Sigmoid colon (tissue), 7 donors: ENCODE measurements at places on chromosomes 2 and 18.

- no peaks in the 10 kb centered on the region for H3K27me3 ChIP-seq
- H3K4me1 ChIP-seq: peaks cover 9% of the 10 kb centered on the region
- no peak overlapping the region for H3K27ac ChIP-seq
Measured at GRCh38 chr2:176917-177316, 86.9 kb downstream of the SH3YL1 start.

DNA sequence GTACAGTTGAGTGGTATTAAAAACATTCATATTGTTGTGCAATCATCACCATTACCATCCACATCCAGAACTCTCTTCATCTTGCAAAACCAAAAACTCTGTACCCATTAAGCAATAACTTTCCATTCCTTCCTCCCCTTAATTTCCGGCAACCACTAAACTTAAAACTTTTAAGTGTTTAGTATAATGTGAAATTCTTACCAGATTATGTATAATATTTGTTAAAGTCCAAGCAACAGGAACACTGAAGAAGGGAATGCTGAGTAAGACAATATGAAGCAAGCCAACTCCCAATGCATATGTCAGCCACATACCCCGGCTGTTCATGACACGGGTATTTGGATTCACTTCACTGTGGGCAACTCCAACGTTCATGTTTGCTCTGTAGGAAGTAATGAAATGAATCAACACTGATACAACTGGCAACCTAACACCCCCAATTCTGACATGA lies 1.9 kb downstream of the ORMDL1 start:
- H3K36me3 ChIP-seq: peaks cover 47% of the 10 kb centered on the region
- H3K4me1 ChIP-seq: peaks cover 34% of the 10 kb centered on the region
- no peaks in the 10 kb centered on the region for H3K27me3 ChIP-seq
- no peak for DNase-seq
- H3K27ac ChIP-seq: peak overlapping the region; percentile 98

GRCh38 chr18:59139291-59139614 lies 431 bp upstream of the SEC11C start:
- peak overlapping the region; percentile 73 for H3K4me3 ChIP-seq
- H3K36me3 ChIP-seq: no peaks in the 10 kb centered on the region
- H3K4me1 ChIP-seq: peaks cover 13% of the 10 kb centered on the region
- no peaks in the 10 kb centered on the region for H3K27me3 ChIP-seq

DNA sequence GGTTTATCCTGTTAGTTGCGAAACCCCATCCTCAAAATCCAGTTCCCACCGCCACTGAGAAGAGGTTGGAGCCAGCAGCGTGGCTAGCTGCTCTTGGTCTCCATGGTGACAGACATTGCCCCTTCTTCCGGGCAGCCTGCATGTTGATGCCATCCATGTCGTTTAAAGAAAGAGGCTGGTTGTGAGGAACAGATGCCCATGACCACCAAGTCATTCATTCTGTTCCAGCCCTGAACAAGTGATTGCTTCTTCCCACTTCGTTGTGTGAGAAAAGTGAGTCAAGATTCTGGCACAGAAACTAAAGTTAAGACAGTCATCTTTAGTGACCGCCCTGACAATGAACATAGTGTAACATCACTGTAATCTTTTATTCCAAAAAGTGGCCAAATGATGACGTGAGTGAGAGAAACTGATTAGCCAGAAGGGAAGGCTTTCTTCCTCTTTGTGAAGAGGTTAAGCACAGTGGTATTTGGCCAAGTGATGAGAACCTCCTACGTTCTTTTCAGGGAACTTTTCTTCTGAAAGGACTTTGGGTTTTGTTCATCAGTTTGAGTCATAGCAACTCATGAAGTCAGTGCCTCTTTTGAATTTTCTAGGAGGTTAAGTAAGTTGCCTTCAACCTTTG lies 272.5 kb downstream of the GALR1 start:
- DNase-seq: no peak
- H3K4me1 ChIP-seq: no peaks in the 10 kb centered on the region
- no peak overlapping the region for H3K4me3 ChIP-seq
- H3K36me3 ChIP-seq: no peaks in the 10 kb centered on the region

DNA sequence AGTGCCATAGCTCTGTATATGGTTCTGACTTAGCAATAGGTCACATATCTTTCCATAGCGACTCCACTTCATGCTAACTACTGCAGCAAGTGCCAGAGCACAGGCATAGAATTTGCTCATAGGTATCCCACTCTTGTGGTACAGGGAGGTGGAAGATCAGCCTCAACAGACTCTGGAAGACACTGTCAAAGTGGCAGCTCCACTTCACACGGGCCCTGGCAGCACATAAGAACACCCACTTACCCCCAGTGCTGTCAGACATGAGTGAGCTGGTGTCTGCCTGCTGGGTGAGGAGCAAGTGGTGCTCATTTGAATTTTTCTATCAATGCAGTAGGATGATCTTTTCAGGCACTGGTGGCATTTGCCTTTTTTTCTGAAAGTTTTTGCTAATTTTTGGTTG lies 48.6 kb downstream of the BCL2L11 start:
- H3K27me3 ChIP-seq: no peaks in the 10 kb centered on the region
- no peak overlapping the region for H3K27ac ChIP-seq
- no peaks in the 10 kb centered on the region for H3K4me1 ChIP-seq
- H3K36me3 ChIP-seq: no peaks in the 10 kb centered on the region
- no peak for DNase-seq
- H3K4me3 ChIP-seq: no peak overlapping the region

DNA sequence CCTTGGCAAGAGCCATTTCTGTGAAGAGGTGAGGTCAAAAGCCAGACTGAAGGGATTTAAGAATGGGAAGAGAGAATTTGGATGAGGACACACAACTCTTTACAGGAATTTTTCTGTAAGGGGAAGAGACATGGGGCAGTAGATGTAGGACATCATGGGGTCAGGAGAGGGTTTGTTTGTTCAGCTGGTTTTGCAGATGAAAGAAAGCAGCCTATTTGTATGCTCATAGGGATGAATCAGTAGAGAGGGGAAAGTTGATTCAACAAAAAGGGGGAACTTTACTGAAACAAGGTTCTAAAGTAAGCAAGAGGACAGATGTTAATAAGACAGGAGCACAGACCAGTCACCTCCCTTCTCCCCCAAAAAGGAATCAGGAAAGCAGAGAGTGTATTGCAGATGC lies 11.2 kb downstream of the SCG2 start:
- DNase-seq: no peak
- H3K4me3 ChIP-seq: no peak overlapping the region
- no peaks in the 10 kb centered on the region for H3K36me3 ChIP-seq
- H3K27me3 ChIP-seq: no peaks in the 10 kb centered on the region

GRCh38 chr2:238645095-238645494 lies 202.8 kb upstream of the TWIST2 start:
- DNase-seq: no peak
- no peaks in the 10 kb centered on the region for H3K36me3 ChIP-seq
- H3K27me3 ChIP-seq: no peaks in the 10 kb centered on the region
- H3K4me1 ChIP-seq: peaks cover 31% of the 10 kb centered on the region
- H3K27ac ChIP-seq: peak overlapping the region; percentile 82
- no peak overlapping the region for H3K4me3 ChIP-seq

DNA sequence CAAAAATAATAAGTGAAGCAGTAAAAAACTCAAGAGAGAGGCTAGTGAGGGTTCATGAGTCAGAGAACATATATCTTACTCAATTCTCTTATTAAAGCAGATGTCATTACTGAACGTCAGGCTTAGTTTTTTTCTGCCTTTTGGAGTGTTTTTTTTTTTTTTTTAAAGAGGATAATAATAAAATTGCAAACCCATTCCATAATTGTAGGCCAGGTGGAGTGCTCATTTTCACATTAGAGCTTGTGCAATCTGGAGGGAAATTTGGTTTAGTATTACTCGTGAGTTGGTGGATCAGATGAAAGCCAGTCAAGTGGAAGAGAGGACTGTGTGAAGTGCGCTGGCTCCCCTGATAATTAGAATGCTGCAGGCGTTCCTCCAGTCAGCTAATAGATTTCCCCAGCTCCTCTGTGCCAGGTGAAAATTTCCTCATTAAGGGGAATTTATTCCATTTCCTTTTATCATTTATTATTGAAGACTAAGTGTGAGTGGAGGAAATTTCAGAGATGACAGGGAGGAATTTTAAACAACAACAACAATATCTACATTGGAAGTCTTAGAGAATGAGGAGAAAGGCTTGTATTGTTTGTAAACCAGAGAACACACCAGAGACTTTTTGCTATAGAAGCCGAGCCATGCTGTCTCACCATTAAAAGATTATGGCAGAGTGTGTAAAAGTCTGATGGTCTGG lies 74.6 kb downstream of the CPS1 start:
- no peaks in the 10 kb centered on the region for H3K27me3 ChIP-seq
- H3K4me1 ChIP-seq: no peaks in the 10 kb centered on the region
- no peak overlapping the region for H3K27ac ChIP-seq
- no peak overlapping the region for H3K4me3 ChIP-seq
- no peaks in the 10 kb centered on the region for H3K36me3 ChIP-seq
- no peak for DNase-seq

GRCh38 chr18:55206927-55207326 lies 247.7 kb upstream of the CCDC68 start:
- no peaks in the 10 kb centered on the region for H3K4me1 ChIP-seq
- no peaks in the 10 kb centered on the region for H3K36me3 ChIP-seq
- no peaks in the 10 kb centered on the region for H3K27me3 ChIP-seq
- no peak overlapping the region for H3K4me3 ChIP-seq

GRCh38 chr2:16186661-16187481 lies 246.5 kb downstream of the MYCN start:
- no peaks in the 10 kb centered on the region for H3K27me3 ChIP-seq
- no peak overlapping the region for H3K27ac ChIP-seq
- DNase-seq: no peak
- no peaks in the 10 kb centered on the region for H3K36me3 ChIP-seq
- H3K4me1 ChIP-seq: no peaks in the 10 kb centered on the region

DNA sequence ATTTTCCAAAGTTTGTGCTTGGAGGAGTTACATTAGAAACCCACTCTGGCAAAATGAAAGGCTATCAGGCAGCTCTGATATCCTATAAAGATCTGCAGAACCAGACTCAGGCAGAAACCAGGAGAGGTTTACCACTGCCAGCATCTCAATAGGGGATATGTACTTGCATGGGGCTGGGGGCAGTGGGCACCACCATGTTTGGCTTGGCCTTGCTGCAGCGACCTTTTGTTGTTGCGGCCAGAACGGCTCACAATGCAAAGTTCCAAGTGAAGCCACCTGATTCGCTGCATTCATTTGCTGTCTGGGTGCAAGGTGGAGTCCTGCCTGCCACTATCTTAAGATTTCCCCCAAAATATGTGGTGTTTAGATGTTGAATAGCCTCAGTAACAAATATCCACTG lies 81.3 kb downstream of the COPS8 start:
- no peak overlapping the region for H3K4me3 ChIP-seq
- H3K27me3 ChIP-seq: no peaks in the 10 kb centered on the region
- no peak overlapping the region for H3K27ac ChIP-seq
- H3K36me3 ChIP-seq: no peaks in the 10 kb centered on the region

- no peaks in the 10 kb centered on the region for H3K27me3 ChIP-seq
- H3K4me3 ChIP-seq: no peak overlapping the region
- H3K27ac ChIP-seq: peak overlapping the region; percentile 70
- DNase-seq: peak; percentile 70
- no peaks in the 10 kb centered on the region for H3K36me3 ChIP-seq
Measured at GRCh38 chr2:33457556-33458247, 18.7 kb upstream of the RASGRP3 start.

GRCh38 chr2:23453836-23454460 lies 69.0 kb downstream of the KLHL29 start:
- H3K27ac ChIP-seq: peak overlapping the region; percentile 77
- DNase-seq: no peak
- no peaks in the 10 kb centered on the region for H3K4me1 ChIP-seq

DNA sequence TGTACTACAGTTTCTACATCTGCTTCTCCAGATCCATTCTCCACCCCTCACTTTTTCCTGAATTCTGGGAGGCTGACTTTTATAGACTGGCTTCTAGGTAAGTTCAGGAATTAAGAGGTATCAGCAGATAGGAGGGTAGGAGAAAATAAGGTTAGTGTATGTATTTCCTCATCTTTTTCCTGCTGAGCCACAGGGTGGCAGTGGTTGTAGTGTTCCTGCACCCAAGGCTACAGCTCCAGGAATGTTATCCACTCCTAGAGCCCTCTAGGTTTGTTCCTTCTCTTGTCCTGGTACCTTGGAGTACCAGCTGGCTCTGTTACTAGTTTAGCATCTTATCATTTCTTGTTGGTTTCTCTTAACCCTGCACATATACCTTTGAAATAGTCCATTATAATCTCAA lies 40.7 kb upstream of the C2orf66 start:
- DNase-seq: no peak
- no peak overlapping the region for H3K27ac ChIP-seq
- H3K4me3 ChIP-seq: no peak overlapping the region

DNA sequence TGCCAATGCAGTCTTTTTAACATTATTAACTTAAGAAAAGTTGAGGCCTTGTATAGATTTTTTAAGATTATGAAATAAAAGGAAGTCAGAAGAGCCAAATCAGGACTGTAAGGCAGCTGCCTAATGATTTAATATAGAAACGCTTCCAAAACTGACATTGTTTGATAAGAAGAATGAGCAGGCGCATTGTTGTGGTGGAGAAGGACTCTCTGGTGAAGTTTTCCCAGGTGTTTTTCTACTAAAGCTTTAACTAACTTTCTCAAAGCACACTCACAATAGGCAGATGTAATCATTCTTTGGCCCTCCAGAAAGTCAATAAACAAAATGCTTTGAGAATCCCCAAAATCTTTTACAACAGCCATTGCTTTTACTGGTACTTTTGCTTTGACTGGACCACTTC lies 288.6 kb upstream of the FIGN start:
- no peak overlapping the region for H3K27ac ChIP-seq
- H3K4me3 ChIP-seq: no peak overlapping the region
- H3K36me3 ChIP-seq: no peaks in the 10 kb centered on the region
- no peaks in the 10 kb centered on the region for H3K27me3 ChIP-seq
- H3K4me1 ChIP-seq: no peaks in the 10 kb centered on the region

- no peaks in the 10 kb centered on the region for H3K27me3 ChIP-seq
- H3K4me1 ChIP-seq: peaks cover 15% of the 10 kb centered on the region
- no peak for DNase-seq
- H3K27ac ChIP-seq: no peak overlapping the region
Measured at GRCh38 chr18:58960508-58960907, 95.8 kb downstream of the ZNF532 start.

DNA sequence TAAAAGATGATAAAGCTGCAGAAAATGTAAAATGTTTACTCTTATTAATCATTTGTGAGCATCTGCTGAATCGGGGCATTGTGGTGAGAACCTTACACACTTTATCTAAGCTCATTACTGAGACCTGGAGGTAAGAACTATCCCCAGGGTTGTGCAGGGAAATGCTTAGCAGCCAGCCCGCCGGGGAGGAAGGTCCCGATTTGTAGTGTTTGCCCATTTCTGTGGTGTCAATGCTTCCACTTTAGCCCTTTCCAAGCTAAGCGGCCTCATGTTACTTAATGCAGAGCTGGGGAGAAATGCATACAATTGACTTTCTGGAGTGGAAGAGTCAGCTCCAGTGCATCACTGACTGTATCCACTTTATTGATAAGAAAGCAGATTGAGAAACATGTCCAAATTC lies 20.8 kb upstream of the KCNK3 start:
- no peaks in the 10 kb centered on the region for H3K4me1 ChIP-seq
- peak; percentile 38 for DNase-seq
- H3K36me3 ChIP-seq: no peaks in the 10 kb centered on the region
- no peak overlapping the region for H3K4me3 ChIP-seq

GRCh38 chr2:85324639-85325465 lies 2.9 kb downstream of the TGOLN2 start:
- H3K36me3 ChIP-seq: peaks cover 27% of the 10 kb centered on the region
- H3K4me3 ChIP-seq: peak overlapping the region; percentile 70
- peak; percentile 53 for DNase-seq
- H3K27ac ChIP-seq: no peak overlapping the region
- H3K27me3 ChIP-seq: no peaks in the 10 kb centered on the region

- DNase-seq: peak; percentile 64
- no peaks in the 10 kb centered on the region for H3K4me1 ChIP-seq
- peak overlapping the region; percentile 87 for H3K27ac ChIP-seq
- H3K36me3 ChIP-seq: no peaks in the 10 kb centered on the region
Measured at GRCh38 chr2:127679680-127680361, 4.5 kb upstream of the LIMS2 start.
